ENCODE measurements at places on chromosomes 3 and 15.

DNA sequence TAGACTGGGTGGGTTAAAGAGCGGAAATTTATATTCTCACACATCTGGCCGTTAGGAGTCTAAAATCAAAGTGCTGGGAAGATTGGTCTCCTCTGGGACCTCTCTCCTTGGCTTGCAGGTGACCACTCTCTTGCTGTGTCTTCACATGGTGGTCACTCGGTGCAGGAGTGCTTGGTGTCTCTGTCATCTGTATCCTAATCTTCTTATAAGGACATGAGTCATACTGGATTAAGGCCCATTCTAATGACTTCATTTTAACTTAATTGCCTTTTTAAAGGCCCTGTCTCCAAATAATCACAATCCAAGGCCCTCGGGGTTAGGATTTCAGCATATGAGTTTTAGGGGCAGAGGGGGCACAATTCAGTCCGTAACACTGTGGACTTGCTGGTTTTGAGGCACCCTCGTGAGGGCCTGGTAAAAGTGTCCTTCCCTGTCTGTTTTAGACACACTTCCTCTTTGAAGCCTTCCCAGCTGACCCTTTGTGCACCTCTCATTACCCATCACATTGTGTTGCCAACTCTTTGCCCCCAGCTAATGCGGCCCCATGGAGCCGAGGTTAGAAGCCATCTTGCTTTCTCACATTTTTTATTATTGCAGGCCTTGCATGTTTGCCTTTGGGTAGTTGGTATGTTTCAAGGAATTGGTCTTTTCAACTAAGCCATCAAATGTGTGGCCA, 3.2 kb downstream of the XYLB start:
- DNase-seq, result no peak

GRCh38 chr15:48242015-48242414, 35.9 kb downstream of the SLC12A1 start:
- DNase-seq, result no peak

GRCh38 chr15:38844736-38845135, 280.1 kb upstream of the RASGRP1 start:
- no peak for DNase-seq

GRCh38 chr3:11247362-11247761, 24.8 kb upstream of the ATG7 start:
- no peak for DNase-seq

GRCh38 chr15:59280855-59281254, 74.2 kb downstream of the LDHAL6B start:
- no peak for DNase-seq
